ENCODE measurements at places on chromosomes 16 and 17.
A peak's percentile ranks its signal among the peaks of the same experiment; 100 is the strongest.

- DNase-seq: no peak
These were observed 46.6 kb downstream of the PLD6 start for GRCh38 chr17:17159571-17159970.

DNA sequence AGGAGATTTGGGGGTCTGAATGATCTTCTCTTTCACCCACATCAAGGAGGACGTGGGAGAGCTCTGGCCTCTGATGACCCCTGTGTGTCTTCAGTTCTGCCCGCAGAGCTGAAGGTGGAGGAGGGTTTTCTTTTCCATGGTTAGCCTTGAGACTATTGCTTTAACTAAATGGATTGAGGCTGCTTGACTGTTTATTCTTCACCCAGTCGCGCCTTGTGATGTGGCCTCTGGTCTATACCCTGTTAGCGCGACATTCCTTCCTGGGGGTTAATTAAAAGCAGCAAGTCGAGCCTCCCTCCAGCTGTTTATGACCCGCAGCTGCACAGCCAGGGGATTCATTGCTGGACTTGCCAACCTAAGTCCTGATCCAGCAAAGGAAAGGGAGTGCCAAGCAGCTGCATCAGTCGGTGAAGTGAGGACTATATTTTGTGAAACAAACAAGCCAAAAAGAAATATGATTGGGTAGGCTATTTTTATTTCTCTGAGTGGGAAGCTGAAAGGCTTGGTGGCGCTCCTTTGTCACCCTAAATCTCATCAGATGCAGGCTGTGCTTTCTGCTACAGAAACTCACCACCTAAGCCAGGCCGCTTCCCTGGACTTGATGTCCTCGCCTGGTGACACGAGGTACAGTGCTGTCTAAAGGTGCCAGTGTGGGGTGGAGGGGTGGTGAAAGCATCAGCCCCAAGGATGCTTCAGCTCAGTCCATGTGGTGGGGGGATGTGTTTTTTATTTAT lies 11.0 kb upstream of the SEC14L1 start:
- no peak for DNase-seq

GRCh38 chr17:5513628-5514027 lies 27.3 kb downstream of the MIS12 start:
- DNase-seq: no peak

- no peak for DNase-seq
These were observed 23.5 kb upstream of the NXPH3 start for GRCh38 chr17:49552070-49552751.

GRCh38 chr16:85619101-85619891 lies 6.2 kb downstream of the GSE1 start:
- DNase-seq: no peak

DNA sequence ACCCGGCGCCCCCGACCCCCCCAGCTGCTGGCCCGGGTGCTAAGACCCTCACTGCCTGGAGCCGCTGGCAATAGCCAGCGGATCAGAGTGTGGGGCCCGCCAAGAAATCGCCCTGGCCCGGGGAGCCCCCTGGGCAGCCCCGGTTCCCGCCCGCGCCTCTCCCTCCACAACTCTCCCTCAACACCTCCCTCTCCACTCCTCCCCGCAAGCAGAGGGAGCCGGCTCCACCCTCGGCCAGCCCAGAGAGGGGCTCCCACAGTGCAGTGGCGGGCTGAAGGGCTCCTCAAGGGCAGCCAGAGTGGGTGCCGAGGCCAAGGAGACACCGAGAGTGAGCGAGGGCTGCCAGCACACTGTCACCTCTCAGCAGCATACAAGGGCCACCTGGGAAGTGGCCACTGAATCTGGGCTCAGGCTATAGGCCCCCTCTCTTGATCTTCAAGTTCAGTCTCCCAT lies 385.5 kb downstream of the SEC14L1 start:
- DNase-seq: no peak

- no peak for DNase-seq
These were observed 48.1 kb upstream of the KSR1 start for GRCh38 chr17:27407916-27408864.

DNA sequence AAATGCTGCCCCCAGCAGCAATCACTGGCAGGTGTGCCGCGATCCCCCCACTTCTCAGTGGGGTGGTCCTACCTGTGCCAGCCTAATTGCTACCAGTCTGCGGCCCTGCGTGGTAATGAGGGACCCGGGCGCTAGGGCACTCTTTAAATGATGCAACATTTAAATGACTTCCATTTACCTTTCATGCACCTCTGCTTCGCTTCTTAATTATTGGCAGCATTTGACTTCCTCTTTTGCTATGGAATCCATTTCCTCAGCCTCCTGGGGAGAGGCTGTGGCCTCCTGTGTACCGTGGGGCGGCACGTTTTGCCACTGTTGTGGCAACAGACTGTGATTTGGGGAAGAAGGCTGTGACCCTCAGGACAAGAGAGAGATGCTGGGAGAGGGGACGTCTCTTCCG lies 86.1 kb downstream of the RPA1 start:
- DNase-seq: no peak

DNA sequence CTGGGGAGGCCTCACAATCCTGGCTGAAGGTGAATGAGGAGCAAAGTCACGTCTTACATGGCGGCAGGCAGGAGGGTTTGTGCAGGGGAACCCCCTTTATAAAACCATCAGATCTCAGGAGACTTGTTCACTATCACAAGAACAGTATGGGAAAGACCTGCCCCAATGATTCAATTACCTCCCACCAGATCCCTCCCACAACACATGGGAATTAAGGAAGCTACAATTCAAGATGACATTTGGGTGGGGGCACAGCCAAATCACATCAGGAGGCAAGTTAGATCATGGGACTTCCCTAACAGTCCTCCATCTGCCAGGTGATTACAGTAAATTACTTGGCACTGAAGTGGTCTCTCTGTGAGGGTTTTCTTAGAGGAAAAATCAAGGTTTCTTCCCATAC lies 5.3 kb downstream of the TMEM114 start:
- DNase-seq: no peak

DNA sequence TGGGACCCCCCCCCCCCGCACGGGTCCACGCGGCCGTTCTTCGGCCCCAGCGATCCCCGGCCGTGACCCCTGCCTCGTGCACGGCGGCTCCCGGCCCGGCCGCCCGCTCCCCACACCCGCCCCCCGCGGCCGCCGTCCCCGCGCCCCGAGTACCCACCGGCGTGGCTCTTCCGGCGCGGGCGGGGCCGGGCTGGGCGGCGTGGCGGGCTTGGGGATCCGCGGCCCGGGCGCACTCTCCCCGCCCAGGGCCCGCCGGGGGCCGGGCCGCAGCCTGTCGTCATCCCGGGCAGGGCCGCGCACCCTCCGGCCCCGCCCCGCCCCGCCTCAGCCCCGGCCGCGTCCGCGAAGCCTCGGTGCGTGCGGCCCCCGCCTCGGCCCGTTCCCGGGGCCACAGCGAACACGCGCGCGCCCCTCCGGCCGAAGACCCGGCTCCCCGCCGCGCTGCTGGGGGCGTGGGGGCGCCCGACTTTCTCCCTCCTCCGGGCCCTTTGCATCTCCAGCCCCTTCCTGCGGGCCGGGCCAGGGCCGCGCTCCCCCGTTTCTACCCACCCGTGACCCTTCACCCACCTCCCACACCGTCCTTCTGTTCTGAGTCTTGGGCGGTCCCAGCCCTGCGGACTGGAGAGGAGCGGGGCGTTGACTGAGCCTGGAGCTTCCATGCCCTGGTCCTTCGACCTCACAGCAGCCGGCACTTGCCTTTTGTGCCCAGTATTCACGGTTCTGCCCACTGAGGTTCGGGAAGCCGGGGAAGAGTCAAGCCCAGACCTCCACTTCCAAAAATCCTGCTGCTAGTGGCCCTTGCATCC lies 840 bp downstream of the MYO1C start:
- DNase-seq: no peak

DNA sequence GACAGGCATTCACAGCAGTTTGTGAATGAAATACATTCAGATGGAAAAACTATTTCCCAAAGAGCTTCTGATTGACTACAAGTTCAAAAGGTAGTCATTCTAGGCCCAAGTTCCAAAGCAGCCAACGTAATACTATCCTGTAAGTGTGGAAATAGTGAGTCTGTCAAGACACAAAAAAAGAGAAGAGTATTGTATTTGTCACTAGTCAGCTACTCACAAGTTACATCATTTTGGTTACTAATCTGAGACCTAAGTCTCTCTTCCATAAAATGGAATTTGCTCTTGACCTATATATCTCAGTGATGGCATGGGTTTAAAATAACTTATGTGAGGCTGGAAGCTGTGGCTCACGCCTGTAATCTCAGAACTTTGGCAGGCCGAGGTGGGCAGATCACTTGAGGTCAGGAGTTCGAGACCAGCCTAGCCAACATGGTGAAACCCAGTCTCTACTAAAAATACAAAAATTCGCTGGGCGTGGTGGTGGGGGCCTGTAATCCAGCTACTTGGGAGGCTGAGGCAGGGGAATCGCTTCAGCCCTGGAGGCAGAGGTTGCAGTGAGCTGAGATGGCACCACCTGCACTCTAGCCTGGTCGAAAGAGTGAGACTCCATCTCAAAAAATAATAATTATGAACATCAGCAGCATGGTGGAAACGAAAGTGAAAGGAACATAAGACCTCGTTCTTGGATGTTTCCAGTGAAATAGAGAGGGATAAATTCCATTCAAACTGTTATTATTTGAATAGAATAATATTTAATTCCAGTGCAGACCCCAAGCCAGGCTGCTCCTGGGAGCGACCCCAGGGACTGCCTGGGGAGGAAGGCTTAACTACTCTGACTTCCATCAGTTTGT lies 2.9 kb downstream of the CMC2 start:
- no peak for DNase-seq

DNA sequence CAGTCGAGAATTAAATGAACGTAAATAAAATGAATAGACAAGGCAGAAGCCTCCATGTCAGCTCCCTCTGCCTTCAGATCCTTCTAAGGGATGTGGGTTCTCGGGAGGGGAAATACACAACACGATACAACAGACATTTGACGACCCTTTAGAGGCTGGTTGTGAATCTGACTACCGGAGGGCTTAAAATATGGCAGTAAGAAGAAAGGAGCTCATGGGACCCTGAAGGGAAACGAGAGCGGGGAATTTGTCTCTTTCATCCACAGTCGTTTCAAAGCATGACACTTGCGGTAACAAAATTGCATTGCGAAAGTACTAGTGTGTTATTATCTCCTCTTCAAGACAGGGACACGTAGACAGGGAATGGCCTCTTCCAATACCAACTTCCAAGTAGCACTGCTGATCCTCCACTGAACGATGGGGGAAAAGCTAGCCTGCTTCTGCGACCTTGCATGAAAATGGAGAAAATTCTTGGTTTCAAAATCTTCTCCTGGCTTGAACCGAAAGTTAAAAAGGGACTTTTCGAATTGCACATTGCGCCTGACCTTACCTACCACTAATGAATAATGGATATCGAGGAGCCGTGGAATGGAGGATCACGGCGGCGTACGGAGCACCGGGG lies 1.2 kb upstream of the TNRC6C start:
- no peak for DNase-seq

DNA sequence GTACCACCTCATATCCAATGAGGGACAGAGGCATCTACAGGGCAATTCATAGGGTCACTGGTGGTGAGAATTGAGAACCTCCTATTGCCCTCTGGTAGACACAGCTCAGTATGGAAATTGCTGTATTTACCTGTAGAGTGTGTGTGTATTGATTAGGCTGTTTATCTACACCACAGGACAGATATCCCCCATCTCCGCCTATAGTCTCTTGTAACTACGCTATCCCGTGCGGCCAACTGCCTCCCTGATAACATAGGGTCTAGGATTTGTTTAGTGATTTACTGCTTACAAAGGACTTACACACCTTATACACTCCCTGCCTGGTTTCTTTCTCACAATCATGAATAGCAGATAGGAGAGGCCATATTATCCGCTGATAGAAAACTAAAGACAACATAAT lies 1.7 kb upstream of the STAT3 start:
- no peak for DNase-seq

DNA sequence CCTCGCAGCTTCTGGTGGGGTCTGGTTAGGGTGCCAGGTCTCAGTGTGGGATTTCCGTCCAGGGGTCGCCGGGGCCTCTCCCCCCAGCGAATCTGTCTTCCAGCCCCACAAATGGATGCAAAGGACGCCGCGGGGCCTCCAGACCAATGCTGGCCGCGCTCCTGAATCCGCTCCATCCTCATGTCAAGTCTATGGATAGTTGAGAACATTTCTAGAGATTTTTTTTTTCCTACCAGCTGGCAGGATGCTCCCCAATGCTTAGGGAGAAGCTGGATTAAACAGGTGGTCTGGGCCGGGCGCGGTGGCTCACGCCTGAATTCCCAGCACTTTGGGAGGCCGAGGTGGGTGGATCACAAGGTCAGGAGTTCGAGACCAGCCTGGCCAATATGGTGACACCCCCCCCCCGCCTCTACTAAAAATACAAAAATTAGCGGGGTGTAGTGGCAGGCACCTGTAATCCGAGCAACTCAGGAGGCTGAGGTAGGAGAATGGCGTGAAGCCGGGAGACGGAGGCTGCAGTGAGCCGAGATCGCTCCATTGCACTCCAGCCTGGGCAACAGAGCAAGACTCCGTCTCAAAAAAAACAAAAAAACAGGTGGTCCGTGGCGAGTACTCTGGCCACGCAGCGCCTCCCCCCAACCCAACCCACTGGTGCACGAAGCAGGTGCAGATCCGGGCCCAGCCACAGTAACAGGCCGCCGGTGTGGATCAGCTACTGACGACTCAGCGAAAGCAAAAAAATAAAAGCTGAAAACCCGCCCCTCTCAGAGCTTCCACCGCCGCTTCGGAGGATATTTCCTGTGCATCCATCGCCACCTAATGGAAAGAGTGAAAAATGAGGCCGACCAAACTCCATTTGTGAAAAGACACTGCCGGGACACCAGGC lies 1.1 kb upstream of the NXN start:
- peak; percentile 30 for DNase-seq

DNA sequence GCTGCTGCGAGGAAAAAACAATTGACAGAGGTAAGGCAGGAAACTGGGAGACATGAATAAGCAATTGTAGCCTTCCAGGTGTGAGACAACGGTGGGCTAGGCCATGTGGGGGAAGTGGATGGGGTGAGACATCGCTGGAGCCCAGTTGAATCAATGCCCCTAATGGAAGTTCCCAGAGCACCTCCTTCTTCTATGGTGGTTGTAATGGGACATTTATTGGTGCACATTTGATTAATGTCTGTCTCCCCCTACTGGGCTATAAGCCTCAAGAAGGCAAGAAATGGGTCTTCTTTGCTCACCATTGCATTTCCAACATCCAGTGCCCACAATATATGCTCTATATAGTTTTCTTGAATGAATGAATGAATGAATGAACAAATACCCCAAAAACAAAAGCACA lies 22.7 kb upstream of the CD300E start:
- DNase-seq: no peak

GRCh38 chr17:68349157-68349556 lies 57.9 kb downstream of the ARSG start:
- DNase-seq: no peak

DNA sequence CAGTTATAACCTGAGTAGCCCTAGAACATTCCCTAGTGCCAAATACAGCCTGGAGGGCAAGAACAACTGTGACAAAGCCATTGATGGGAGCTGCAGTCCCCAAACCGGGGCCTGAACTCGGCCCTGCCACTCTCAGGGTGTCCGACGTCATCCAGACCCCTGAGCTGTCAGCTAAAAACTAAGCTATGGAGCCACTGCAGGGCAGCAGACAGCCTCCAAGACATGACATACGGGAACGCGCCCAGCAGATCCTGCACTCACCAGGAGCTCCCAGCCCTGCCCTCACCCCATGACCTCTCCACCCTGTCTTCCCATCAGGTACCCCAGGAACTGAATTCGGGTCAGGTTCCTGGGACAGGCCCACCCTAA lies 28.4 kb downstream of the KDM8 start:
- no peak for DNase-seq
